ENCODE measurements at places on chromosomes 7 and 10. TPM values are rescaled to one million over a fixed set of nuclear protein-coding genes. Genes with fewer than 3 reads are reported as not detected.

The CEP55 gene
- total RNA-seq, result 84.6 TPM

The NFKB2 gene
- total RNA-seq, result 121 TPM

The TCERG1L gene
- total RNA-seq, result not detected

The ZRANB1 gene
- total RNA-seq, result 12.3 TPM

The EPO gene
- not detected for total RNA-seq

GRCh38 chr7:131878777-131879176 is 322.3 kb upstream of the PODXL start:
- H3K4me3 ChIP-seq, result no peak overlapping the region
- no peaks in the 10 kb centered on the region for H3K27me3 ChIP-seq
- no peak overlapping the region for H3K27ac ChIP-seq
- no peak for DNase-seq

DNA sequence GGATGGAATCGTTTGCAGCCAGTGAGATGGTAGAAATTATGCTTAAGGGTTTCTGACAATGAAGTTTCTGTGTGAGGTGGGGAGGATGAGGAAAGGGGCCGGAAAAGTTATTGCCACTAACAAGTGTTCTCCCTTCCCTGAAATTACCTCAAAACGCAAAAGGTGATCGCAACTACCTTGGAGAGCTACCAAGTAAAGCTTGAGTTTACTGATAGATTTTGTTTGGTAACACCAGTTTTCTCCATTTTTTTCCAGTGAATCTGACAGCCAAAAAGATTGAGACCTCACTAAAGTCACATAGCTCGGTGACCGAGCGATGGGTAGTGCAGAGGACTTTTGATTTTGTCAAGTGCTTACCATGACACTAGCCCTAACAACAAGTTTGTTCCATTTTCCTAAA is 1.6 kb downstream of the SUV39H2 start:
- no peak for DNase-seq
- peak overlapping the region; percentile 78 for H3K27ac ChIP-seq
- peak overlapping the region; percentile 82 for H3K4me3 ChIP-seq
- H3K27me3 ChIP-seq, result no peaks in the 10 kb centered on the region

- no peak overlapping the region for H3K4me3 ChIP-seq
- no peaks in the 10 kb centered on the region for H3K27me3 ChIP-seq
- no peaks in the 10 kb centered on the region for H3K36me3 ChIP-seq
- H3K4me1 ChIP-seq, result peaks cover 36% of the 10 kb centered on the region
These were observed 117.6 kb downstream of the HIP1 start for GRCh38 chr7:75621124-75621523.

GRCh38 chr7:53110425-53110824 is 75.0 kb downstream of the POM121L12 start:
- H3K27ac ChIP-seq, result no peak overlapping the region
- no peaks in the 10 kb centered on the region for H3K36me3 ChIP-seq
- H3K27me3 ChIP-seq, result no peaks in the 10 kb centered on the region
- H3K4me3 ChIP-seq, result no peak overlapping the region
- H3K4me1 ChIP-seq, result no peaks in the 10 kb centered on the region
- DNase-seq, result no peak

DNA sequence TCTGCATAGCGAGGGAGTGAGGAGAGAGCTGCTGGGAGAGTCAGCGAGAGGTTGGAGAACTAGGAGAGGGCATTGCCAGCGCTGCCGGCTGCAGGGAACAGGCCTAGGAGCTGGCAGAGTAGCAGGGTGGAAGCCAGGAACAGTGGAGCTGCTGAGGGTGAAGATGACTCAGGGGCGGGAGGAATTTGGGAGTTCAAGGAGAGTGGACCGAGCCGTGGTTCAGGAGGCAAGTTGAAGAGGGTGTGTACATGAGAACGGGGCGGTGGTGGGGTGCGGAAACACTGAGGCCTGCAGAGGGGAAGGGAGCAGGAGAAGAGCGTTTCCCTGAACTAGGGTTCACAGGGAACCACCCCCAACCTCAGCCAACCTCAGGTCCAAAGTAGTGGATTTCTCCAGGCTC is 31.5 kb downstream of the HIF1AN start:
- DNase-seq, result no peak
- H3K4me1 ChIP-seq, result peaks cover 9% of the 10 kb centered on the region
- no peak overlapping the region for H3K27ac ChIP-seq
- H3K4me3 ChIP-seq, result no peak overlapping the region

DNA sequence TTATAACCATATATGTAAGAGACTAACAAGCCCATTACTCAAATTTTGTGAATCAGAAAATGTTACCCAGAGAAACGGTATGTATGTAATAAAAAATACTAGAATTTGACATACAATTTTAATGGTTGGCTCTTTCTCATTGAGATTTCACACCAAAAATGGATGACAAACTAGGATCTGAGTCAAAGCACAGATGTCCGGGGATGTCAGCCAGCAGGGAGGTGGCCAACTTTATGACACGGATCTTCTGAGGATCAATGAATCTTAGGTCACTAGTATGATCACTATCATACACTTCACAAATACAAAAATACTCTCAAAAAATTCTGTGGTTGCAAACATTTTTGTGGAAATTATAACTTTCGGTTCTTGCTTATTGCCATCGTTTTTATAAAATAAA is 173.5 kb upstream of the NFE2L3 start:
- no peak overlapping the region for H3K4me3 ChIP-seq
- H3K27me3 ChIP-seq, result peaks cover 4% of the 10 kb centered on the region
- no peak overlapping the region for H3K27ac ChIP-seq

- H3K4me3 ChIP-seq, result no peak overlapping the region
- peaks cover 2% of the 10 kb centered on the region for H3K27me3 ChIP-seq
- no peaks in the 10 kb centered on the region for H3K4me1 ChIP-seq
- no peak for DNase-seq
These were observed 17.0 kb downstream of the PDK4 start for GRCh38 chr7:95579318-95579717.

All from activated CD4-positive, alpha-beta memory T cell treated with anti-CD3 and anti-CD28 coated beads, Interleukin-2, amount 10 ng/mL, durations not matched to agents 7 days and 5 days (primary cell).